AML-193 (cell line): ENCODE measurements at places on chromosomes 5 and 9.

DNA sequence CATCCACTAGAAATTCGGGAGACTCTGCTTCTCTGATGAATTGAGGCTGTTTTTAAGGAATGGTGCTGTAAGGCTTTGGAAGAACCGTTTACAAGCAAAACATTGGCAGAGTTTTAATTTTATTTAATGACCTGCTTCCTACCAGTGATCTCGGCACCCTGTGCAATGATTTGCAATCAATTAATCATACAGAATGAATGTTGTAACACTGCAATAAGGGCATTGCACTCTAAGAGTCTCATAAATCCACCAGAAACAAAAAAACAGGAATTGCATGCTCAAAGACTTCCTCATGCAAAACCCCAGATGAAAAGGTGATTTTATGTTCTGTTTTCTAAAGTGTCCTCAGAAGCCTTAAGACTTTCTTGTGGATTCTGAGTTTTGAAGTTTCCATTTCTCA, 295.7 kb downstream of the ARHGEF28 start:
- DNase-seq = no peak

GRCh38 chr5:10539687-10539998, 24.2 kb upstream of the ANKRD33B start:
- no peak for DNase-seq

DNA sequence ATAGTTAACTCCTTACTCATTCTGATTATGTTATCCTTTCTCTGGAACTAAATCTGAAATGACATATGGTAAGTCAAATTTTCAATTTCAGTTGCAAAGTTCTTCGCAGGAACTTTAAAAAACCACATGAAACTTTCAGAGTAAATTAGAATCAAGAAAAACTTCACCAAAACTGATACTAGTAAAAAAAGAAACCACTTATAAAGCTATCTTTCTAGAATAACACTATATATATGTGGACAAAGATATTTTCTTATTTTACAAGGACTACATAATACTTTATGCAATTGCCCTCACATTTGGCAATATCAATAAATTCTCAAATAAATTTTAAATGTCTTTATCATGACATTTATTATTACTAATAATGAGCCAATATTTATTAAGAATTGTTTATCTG, 1847.1 kb upstream of the NUDT12 start:
- no peak for DNase-seq

DNA sequence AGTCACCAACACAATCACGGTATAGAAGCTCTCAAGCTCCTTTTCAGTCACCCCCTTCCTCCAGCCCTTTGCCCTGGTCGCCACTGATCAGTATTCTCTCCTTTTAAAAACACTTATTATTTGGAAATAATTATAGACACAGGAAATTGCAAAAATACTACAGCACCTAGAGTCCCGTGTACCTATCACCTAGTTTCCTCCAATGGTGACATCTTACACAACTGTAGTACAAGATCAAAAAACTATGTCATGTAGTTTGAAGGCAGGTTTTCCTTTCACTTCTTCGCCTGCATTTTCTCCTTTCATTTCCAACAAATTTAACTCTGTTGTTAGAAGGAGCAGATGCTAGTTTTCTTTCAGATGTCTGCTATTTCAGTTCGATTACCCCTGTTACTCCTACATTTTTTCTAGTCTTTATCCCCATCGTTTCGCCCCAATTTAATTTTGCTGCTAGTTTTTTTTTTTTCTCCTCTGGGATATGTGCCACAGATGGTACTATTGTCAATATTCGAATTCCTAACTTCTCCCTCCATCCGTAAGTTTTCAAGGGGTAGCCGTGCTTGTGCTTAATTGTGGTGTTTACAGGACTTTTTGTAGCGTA, 612 bp upstream of the ATG10 start:
- peak; percentile 36 for DNase-seq

- no peak for DNase-seq
Measured at GRCh38 chr5:116795189-116795588, 220.6 kb upstream of the SEMA6A start.

DNA sequence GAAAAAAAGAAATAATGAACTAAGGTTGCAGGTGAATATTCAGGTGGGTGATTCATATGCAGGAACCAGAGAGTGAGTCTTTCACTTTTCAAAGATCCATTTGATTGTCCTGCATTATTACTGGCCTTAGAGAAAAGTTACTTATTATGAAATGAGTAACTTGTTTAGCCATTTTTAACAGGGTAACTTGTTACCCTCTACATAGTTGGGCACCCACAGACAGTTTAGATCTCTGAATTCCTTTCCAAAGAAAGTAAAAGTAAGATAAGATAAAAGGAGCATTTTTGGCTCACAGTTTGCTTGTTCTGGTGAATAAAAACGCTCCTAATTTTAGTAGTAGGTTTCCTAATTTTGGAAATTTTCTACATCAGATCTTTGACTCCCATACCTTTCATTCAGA, 54.1 kb upstream of the DAB2 start:
- DNase-seq = no peak

DNA sequence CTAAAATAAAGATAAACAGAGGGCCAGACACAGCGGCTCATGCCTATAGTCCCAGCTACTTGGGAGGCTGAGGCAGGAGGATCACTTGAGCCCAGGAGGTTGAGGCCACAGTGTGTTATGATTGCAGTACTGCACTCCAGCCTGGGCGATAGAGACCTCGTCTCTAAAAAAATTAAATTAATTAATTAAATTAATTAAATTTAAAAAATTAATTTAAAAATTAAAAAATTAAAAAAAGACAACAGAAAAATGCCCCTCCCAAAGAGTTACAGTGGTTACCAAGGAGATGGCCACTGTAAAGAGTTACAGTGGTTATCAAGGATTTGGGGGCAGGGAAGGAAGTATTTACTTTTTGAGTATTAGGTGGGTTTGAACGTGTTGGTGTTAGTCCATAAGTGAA, 38.3 kb downstream of the CDC14B start:
- DNase-seq = no peak

DNA sequence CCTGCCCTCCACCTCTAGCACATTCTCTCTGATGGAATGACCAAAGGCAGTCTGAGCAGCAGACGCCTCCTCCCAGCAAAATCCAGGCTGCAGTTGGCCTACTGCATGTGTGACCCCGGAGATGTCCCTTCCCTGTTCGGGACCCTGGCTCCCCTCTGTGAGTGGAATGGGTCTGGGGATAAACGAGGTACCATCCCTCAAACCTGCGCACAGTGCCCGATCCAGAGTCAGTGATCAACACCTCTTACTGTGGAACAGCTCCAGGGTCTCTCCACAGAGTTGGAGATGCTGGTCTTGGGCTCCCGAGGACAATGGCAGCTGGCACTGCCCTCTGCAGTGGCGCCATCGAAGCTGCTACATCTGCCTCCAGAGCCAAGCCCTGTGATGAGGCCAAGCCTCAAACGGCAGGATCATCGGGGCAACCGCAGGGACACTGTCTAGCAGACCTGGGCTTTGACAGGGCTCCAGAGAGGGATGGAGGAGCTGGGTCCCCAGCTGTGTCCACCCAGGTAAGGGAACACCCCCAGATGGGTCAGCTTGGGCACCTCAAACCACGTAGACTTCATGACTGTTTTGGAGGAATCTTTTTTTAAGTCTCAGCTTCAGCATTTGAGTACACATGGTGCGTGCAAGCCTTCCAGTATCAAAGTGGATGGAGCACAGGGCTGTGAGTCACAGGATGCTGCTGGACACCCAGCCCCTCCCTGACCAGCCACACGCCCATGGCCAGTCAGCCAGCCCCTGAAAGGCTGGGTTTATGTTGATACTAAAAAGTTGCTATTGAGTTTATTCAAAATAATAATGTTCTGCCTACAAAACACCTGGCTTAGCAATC, 13.0 kb downstream of the MED10 start:
- DNase-seq = no peak

DNA sequence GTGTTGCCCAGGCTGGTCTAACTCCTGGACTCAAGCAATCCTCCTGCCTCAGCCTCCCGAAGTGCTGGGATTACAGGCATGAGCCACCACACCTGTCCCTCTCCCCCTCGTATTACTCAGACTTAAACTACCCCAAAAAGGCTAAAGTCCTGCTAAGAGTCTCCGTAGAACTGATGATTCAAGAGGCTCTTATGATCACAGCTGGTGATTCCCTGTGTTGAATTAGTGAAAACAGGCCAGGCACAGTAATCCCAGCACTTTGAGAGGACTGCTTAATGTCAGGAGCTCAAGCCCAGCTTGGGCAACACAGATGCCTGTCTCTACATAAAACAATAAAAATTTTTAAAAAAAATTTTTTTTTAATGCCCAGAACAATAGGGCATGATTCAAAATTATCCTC, 9.2 kb downstream of the CDC26 start:
- DNase-seq = no peak

DNA sequence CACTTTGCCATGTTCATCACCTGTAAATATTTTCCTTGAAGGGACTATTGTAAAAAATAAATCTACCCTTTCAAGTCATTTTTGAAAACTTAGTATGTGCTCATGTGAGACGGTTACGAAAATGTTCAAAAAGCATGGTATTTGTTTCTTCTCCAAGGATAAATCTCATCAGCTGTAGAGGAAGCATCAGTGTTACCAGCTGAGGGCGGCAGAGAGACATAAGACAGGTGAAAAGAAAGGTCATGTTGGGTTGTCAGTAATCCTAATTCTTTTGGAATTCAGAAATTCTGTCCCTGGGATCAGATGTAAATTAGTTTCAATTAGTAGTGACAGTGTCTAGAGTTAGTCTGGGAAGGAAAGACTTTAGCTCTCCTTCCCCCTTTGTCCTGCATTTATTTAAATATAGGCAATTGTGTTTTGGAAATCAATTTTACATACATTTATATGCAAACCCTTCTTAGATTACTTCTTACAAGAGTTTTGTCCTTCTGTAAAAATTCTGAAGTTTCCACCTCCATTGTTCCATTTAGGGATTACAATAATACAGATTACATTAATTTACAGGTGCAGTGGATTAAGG, 791.9 kb upstream of the CDH6 start:
- no peak for DNase-seq

GRCh38 chr9:136193127-136193890, 11.6 kb downstream of the LHX3 start:
- no peak for DNase-seq

- no peak for DNase-seq
Measured at GRCh38 chr9:131266266-131267229, 9.8 kb downstream of the FAM78A start.

GRCh38 chr5:92147266-92147665, 764.1 kb upstream of the ARRDC3 start:
- no peak for DNase-seq

DNA sequence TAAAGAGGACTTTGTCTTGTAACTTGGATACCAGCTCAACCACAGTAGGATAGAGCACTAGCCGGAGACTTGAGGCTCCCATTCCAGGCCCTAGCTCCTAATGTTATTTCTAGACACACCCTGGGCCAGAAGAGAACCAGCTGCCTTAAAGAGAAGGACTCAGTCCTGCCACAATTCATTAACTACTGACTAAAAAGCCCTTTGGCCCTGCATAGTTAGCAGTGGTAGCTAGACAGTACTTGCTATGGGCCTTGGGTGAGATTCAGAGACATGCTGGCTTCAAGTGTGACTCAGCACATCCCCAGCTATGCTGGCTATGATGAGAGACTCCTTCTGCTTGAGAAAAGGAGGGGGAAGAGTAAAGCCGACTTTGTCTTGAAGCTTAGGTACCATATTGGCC, 47.3 kb downstream of the TMEM167A start:
- no peak for DNase-seq

GRCh38 chr9:85013703-85014102, 344.2 kb downstream of the NTRK2 start:
- no peak for DNase-seq
